OCI-M1 (cell line): ENCODE measurements at places on chromosomes 1 and 21.

GRCh38 chr1:211258756-211259637, at the start of gene RCOR3:
Gene RCOR3, plus strand, starts transcription at chr1:211259366. Its CDS starts 195 bp downstream, at chr1:211259561.
- peak; percentile 97 for DNase-seq

DNA sequence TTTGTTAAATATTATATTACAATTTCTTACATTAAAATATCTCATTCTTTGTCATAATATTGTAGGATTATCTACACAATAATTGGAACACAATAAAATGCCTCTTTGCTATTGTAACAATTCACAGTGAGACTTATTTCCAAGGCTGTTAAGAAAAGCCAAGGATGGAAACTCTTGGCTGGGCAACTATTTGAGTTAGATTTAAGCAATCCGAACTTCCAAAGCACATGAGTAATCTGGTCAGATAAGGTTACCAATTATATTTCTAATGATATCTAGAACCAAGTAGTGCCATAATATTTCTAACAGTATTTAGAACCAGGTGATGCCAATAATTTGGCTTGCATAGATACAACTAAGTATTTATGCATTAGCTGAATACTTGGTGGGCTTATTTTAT, 154.7 kb upstream of the KCNK2 start:
- no peak for DNase-seq

- no peak for DNase-seq
These were observed 64.0 kb upstream of the BCL10 start for GRCh38 chr1:85340427-85340826.

- DNase-seq = no peak
These were observed 45.0 kb downstream of the SLC19A1 start for GRCh38 chr21:45496968-45497845.

GRCh38 chr1:203158960-203159665, 16.5 kb downstream of the MYBPH start:
- no peak for DNase-seq

DNA sequence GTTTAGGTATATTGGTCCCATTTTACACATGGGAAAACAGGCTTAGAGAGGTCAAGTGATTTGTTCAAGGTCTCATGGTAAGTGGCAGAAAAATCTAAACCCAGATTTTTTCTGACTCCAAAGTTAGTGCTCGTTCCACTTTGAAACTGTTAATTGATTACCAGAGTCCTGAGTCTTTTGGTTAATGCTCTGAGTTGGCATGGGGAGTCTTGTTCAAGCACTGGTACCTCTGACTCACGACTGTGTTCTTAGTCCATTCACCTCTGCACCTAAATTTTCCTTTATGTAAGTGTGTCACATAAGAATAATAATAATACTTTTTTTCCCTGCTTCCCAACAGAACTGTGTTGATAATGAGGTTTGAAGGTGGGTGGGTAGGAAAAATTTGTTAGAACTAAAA, 59.3 kb downstream of the VANGL2 start:
- no peak for DNase-seq

GRCh38 chr1:221072214-221072613, 193.0 kb downstream of the HLX start:
- no peak for DNase-seq

- no peak for DNase-seq
These were observed 55.4 kb downstream of the STUM start for GRCh38 chr1:226603858-226604559.

GRCh38 chr1:29603622-29604021, 367.3 kb downstream of the PTPRU start:
- DNase-seq = no peak
